ENCODE measurements at places on chromosomes 6 and 20. TPM values are rescaled to one million over a fixed set of nuclear protein-coding genes. Genes with fewer than 3 reads are reported as not detected.

Gene LTA
- total RNA-seq: 0.22 TPM

Gene OLIG3
- 1.2 TPM for total RNA-seq

Gene HCRTR2
- total RNA-seq: not detected

Gene TRIM10
- 0.17 TPM for total RNA-seq

Gene SAYSD1
- total RNA-seq: 13.3 TPM

Gene TREM1
- not detected for total RNA-seq

Gene BPI
- not detected for total RNA-seq

Gene HLA-DMB
- 0.43 TPM for total RNA-seq

Gene RIMS1
- total RNA-seq: 3.7 TPM

Gene MOG
- not detected for total RNA-seq

- DNase-seq: no peak
These were observed 103.6 kb upstream of the BMP2 start for GRCh38 chr20:6663751-6664388.

DNA sequence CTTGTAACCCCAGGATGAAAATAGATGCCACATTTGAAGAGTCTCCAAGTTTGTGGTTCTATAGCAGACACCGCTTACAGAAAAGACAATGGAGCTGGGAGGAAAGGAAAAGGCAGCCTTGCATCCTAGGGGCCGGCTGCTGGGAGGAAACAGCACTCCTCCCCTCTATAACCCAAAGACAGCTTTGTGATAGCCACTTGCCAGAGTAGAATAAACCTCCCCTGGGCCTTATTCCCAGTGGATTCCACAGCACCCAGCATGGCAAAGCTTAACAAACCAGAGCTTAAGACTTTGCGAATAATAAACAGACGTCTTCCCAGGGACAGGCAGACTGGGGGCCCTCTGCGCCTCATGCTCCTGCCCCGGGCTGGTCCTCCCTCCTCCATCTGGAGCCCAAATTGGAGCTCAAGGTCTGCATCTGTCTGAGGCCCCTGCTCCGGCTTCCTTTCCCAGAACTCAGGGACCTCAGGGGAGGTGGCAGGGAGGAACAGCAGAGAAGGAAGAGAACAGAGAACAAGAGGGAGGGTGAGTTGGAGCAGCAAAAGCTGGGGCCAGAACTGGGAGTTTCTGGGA, 8.8 kb upstream of the TAF8 start:
- no peak for DNase-seq

DNA sequence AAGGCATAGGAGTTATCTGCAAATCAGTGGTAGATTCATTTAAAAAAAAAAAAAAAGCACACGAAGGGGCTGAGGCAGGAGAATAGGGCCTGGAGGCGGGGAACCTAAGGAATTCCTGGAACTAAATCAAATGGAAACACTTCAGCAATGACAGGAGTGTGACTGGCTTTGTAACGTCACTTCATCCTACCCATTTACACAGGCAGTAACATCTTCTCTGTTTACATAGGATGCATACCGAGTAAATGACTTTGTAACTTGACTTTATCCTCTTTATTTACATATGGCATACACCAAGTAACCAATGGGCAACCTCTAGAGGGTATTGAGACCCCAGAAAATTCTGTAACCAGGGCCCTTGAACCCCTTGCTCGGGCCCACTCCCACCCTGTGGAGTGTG, 56.4 kb upstream of the IYD start:
- no peak for DNase-seq

- no peak for DNase-seq
These were observed 145.3 kb downstream of the GMPR start for GRCh38 chr6:16383607-16384206.

GRCh38 chr6:122753688-122754056, 25.8 kb upstream of the FABP7 start:
- DNase-seq: no peak

DNA sequence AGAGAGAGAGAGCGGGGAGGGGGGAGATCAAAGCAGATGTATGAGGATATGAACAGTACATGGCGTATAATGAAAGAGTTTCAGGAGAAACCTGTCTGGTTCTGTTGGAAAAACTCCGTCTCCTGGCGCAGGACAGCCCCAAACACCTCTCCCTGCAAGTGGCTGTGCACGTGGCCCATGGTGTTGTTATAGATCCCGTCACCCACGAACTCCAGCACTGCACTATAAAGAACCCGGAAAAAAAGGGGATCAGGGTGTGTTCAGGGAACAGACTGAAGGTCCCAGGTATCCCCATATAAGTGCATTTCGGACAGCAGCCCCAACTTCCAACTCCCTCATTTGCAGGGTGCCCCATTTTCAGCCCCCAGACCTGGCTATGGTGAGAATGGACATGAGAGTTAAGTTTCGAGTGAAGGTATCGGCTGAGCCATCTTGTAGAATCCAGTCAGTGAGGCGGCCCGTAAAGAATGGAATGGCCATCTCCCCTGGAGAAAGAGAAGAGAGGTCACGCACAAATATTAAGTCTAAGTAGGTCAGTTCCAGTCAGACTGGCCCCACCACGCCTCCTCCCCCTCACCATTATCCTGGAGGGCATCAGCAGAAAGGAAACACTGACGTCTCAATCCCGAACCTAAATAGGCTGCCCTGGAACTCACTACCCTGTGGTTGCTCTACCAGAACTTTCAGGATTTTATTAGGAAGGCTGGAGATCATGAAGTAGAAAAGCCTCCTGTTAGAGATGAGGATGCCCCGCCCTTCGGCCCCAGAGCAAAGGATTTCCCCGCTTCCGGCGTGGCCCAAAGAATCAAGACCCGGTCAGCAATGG, 1.3 kb downstream of the TAP1 start:
- DNase-seq: no peak

DNA sequence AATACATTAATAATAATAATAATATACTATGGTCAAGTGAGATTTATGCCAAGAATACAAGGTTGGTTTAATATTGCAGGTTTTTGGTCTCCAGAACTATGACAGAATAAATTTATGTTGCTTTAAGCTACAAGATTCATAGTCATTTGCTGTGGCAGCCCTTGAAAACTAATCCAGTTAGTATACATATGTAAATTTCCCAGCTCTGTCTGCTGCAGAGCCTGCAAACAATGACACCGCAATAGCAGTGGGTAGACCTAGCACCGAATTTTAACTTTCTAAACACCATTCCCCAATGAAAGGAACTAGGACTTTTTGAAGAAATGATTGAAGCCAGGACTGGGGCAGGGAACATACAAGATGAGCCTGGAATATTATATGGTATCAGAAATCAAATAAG, 647.7 kb upstream of the NRSN1 start:
- DNase-seq: no peak

DNA sequence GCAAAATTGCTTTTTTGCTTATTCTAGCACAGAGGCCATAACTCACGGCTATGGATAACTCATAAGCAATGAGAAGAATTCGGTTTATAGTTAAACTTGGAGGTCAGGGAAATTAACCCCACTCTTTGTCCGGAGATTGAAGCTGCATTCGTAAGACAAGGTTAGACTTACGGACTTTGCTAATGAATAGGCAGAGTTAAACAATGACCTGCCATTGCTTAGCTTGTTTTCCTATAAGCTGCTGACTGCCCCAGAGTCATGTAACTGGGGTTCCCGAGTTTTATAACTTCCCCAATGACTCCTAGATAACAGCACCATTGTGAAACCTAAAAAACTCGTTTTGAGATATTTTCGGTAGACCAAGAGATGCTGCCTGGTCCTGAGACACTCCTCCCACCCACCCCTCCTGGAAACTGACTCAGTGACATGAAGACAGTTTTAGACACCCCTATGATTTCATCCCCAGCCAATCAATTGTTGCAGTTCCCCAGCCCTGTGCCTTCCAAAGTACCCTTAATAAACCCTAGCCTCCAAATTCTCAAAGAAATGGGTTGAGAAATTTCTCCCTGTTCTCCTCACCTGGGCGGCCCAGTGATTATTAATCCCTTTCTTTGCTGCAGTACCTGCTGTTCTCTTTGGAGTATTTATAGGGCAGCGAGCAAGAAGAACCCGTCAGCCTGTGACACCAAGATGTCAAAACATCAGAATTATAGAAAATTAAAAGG, 33.1 kb upstream of the MCUR1 start:
- DNase-seq: no peak

GRCh38 chr6:150142670-150143515, at the start of gene PPP1R14C:
TSS of gene PPP1R14C (plus strand) at chr6:150143044. CDS start at chr6:150143193, 149 bp downstream.
- DNase-seq: no peak

GRCh38 chr20:13736436-13737191, 48.1 kb downstream of the ESF1 start:
- no peak for DNase-seq

DNA sequence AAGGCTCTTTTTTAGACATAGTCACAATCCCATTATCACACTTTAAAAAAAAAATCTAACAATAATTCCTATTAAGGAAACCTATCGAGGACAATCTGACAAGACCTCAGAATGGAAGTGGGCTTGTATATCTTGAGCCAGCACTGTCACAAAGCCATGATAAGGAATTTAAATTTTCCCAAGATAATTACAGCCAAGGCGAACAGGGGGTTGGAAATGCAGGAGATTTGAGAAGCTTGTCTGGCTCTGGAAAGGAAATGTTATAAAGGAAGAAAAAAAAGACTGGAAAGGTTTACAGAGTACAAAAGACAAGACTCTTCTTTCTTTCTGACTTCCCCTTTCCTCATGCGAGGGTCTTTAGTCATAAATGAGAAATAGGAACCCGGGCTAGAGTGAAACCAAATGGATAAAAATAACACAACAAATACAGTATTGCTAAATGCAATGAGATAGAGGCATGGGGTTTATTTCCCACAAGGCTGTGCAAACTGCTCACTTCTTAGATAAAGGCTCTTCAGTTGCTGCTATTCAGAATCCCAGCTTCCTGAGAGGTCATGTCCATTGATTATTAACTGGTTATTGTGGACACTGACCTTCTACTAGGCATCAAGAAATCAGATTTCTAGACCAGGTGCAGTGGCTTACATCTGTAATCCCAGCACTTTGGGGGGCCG, 13.4 kb upstream of the GHRH start:
- DNase-seq: no peak

- DNase-seq: no peak
These were observed 40.6 kb downstream of the CTNNBL1 start for GRCh38 chr20:37734228-37734985.

GRCh38 chr20:45462711-45463509, 6.6 kb upstream of the WFDC2 start:
- DNase-seq: no peak

DNA sequence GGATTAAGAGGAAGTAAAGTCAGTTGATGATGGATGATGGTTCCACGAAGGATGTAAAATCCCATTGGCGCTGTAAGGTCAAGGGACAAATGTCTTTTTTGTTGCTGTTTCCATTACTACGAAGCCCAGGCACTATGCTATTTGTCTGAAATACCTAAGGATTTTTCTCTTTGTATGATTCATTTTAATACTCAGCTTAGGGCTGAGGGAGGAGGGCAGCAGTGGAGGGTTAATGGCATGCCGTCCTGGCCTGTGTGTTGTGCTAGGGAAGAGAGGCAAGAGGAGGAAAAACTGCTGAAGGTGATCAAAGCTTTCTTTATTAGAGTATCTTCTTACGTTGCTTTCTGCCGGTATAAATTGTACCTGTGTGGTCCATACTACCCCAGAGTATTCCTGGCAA, 6.5 kb upstream of the SMOC2 start:
- no peak for DNase-seq

- no peak for DNase-seq
These were observed 13.5 kb downstream of the CCR6 start for GRCh38 chr6:167136376-167136775.

GRCh38 chr6:145009711-145010110, 724.6 kb downstream of the UTRN start:
- no peak for DNase-seq

DNA sequence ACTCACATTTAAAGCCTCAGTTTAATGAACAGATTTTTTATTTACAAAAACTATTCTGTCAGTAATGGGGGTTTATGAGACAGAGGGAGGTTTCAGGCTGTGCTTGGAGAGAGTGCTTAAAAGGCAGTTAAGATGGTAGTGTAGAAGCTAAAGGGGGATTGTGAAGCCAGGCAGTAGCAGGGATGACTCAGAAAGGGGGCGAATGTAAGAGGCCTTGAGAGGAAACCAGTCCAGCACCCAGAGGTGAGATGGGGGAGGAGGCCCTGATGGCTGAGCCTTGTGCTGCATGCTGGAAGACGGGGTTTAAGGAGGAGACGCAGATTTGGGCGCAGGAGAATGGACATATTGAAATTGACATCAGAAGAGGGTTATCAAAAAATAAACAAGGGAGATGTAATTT, 6.6 kb upstream of the SERPINB9 start:
- DNase-seq: peak; percentile 32

DNA sequence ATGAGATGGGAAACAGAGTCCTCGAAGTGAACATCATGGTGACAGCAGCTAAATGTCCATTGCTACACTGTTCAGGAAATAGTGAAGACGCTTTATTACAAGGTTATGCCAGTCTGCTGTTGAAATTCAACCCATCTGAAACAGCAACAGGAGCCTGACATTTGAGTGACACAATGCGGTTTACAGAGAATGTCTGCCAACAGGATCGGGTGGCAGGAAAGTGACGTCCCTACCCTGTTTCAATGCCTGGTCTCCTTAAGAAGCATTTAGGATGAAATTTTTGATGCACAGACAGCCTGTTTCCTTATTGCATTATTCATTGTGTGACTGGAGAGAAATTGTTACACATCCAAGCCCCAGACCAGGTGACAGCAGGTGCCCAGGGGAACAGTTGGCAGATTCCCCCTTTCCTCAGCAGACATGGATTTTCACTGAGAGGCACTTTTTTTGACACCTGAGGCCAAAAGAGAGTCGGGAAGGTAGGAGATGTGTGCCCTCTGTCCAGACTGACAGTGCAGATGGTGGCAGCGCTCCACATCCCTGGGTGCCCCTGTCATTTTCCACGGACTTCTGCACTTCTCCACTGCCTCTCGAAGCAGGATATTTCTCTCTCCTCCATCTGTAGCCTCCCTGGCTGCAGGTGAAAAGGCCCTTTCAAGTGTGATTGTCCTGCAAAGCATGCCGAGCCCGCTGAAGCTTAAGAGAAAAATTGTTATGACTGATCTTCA, 87.9 kb downstream of the BFSP1 start:
- no peak for DNase-seq

- DNase-seq: no peak
These were observed 5.1 kb upstream of the POPDC3 start for GRCh38 chr6:105184921-105185320.

GRCh38 chr6:23349521-23350147, 776.4 kb upstream of the NRSN1 start:
- no peak for DNase-seq

DNA sequence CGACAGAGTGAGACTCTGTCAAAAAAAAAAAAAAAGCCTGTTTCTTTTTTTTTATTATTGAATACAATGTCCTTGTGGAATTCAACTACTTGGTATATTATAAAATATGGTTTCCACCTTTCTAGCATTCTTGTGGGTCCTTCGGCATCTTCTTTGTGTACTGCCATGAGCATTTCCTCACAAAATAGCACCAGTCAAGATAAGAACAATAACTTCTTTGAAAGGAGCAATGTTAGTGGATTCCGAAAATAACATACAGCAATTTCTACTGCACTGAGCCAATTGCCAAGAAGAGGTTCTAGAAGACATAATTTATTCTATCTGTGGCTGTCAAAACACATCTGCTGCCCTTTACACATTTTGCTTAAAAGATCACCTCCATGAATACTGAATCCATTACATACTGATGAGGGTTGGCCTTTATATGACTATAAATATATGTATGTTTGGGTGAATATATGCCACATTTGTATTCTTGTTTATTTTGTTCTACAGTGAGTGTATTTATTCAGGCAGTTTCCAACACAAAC, 19.1 kb upstream of the SPTLC3 start:
- no peak for DNase-seq

All from type B pancreatic cell (in vitro differentiated cells).